ENCODE measurements at places on chromosomes 4 and X.

DNA sequence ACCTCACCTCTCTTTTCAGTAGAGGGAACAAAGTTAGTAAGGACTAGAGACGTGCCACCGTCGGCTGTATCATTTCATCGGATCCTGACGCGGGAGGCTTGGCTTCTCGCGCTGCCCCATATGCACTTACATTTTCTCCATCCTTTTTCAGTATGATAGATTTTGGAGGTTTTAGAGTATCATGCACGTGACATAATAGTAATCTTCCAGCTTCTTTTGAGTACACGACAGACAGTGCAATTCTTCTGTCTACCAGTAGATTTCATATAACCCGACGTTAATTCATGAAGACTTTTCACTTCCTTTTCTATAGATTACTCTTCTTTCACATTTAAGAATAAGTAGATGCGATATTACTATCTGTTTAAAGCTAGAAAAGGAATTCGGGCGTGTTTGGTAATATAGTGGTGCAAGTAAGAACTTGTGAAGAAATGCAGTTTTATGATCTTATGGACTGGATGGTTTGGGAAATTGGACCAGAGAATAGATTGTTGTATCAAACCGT, 1.0 kb downstream of the CDS1 start:
- DNase-seq, result peak; percentile 29

- DNase-seq, result no peak
Observed at GRCh38 chrX:16678689-16679088, 28.7 kb downstream of the S100G start.

DNA sequence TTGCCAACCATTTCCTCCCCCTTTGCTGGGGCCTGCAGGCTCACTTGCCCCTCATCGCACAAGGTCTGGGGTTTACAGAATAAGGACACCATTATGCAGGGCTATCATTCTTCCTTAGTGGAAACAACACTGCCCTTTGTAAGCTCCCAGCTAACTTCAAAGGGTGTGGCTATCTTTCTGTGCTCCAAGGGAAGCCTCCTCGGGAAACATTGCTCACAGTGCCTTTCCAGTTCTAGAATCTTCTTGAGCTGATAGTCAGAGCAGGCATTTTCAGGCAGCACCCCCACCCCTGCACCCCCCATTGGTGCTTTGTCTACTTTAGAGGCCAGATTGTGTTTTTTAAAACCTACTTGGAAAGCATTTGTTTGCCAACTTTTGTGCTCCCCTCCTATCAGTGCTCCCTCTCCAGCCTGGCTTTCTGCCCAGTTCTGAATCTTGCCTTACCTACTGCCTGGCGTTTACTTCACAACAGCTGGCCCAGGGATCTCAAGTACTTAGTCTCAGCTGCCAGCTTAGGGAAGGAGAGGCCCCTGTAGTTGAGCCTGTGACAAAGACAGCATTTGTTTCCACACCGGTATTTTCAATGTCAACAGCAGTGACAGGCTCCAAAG, 53.5 kb downstream of the PLAC1 start:
- peak; percentile 11 for DNase-seq

- no peak for DNase-seq
Observed at GRCh38 chr4:137529432-137529831, 2.9 kb downstream of the PCDH18 start.

DNA sequence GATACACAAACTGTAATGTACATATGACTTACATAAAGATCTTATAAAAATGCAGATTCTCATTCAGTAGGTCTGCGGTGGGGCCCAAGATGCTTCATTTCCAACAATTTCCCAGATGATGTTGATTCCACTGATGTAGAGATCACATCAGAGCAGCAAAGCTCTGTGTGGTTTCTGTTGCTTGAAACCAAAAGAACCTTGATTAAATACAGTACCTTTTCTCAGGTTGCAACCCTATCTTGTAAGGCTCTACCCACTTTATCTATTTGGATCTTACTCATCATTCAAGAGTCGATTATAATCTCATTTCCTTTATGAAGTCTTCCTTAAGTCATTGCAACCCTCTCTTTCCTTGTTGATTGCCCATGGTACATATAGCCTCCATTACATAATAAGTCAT, 816.8 kb downstream of the RPA4 start:
- no peak for DNase-seq

GRCh38 chrX:1308476-1308875, 28.1 kb upstream of the IL3RA start:
- DNase-seq, result no peak

DNA sequence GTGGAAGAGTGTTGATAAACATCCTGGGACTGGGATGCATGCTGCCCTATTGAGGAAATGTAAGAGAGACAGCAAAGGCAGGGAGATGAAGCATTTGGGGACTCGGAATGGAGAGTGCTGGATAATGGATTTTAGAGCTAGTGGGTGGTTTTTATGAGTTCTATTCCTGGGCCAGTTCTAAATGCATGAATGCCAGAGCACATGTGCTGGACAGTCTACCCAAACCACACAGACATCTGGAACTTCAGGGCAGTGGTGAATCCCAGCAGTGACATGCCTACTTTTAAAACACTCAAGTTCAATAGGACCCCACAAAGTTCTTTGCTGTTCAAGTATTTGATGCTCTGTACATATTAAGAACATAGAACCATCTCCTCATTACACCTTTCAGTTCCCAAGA, 133.9 kb downstream of the CBR4 start:
- peak; percentile 43 for DNase-seq
